ENCODE measurements at places on chromosomes 11 and 22.

DNA sequence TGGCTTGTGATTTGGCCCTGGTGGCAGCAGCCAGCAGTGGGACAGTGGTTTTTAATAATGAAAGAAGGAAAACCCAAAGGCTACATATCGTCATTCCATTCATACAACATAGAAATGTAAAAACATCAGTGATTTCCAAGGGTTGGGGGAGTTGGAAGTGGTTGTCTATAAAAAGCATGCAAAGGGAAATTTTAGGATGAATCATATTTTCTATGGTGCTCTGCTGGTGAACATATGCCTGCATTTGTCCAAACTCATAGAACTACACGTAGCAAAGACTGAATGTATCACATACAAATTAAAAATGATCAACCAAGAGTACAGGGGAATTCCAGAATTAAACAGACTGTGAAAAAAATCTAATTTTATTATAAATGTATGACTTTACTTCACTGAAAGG, 11.1 kb downstream of the OR5B3 start:
- no peak for DNase-seq

DNA sequence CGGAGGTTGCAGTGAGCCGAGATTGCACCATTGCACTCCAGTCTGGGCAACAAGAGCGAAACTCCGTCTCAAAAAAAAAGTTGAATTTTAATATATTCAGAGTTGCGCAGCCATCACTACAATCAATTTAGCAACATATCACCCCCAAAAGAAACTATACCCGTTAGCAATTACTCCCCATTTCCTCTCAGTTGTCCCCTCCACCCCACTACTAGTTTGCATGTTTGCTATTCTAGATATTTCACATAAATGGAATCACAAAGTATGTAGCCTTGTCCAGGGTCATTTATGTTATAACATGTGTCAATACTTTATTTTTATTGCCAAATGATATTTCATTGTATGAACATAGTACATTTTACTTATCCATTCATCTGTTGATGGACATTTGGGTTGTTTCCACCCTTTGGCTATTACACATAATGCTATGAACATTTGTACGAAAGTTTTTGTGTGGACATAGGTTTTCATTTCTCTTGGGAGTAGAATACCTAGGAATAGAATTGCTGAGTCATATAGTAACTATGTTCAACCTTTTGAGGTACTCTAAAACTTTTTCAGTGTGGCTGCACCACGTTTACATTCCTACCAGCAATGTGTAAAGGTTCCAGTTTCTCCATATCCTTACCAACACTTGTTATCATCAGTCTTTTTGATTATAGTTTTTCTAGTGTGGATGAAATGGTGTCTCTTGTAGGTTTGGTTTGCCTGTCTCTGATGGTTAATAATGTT, 2.2 kb downstream of the ZNF143 start:
- DNase-seq = no peak

DNA sequence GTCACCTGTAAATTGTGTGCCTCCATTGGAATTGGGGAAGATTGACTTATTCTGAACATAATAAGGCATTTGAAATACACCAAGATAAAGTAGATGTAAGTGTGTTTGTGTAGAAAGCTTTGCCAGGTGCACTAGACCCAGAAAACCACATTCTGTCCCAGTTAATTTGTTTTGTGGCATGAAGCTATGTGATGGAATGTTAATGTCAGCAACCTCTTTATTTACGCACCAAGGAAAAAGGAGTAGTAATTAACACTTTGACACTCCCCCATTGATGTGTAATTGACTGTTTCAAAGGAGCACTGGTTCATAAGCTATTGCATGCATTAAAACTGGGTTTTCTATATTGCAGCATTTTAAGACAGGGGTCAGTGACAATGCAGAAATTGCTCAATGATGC, 14.3 kb downstream of the EIF3M start:
- DNase-seq = no peak

DNA sequence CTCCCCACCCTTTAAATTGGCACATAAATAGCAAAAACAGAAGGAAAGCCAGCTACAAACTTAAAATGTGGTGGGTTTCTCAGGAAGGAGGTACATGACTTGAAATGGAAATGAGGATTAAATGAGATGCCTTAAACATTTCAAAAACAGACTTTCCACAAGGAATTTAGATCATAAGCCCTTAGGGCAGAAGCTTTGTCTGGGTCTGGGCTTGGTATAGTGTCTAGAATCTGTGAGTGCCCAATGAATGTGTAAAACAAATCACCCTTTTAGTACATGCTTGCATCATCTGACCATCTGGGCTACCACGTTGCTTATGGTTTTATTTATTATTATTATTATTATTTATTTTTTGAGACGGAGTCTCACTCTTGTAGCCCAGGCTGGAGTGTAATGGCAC, 37.1 kb upstream of the CREB3L1 start:
- DNase-seq = no peak

DNA sequence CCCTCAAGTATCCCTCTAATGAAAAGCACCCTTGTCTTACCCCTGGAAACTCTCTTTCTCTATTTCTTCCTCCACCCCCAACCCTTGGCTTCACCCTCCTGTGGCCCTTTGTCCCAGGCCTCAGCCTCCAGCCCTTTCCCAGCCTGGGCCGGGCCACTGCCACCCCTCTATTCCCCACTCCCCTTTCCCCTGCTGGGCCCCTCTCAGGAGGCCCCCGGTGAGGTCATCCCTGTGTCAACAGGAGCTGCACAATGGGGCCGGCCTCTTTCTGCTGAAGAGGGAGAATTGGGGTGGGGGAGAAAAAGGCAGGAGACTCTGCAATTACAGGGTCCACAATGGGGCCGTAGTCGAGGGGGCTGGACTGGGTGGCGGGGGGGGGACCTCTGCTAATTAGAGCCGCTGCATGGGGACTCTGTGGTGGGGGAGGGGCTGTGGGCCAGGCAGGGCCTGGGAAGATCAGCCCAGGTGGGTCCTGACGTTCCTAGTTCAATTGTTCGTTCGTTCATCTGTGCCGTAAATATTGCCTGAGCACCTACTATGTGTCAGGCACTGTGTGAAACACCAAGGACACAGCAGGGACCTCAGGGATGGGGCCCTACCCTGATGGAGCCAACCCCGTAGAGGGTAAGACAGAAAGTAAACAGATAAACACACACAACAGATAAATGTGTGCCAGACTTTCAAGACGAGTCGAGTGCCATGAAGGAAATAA, 18.5 kb upstream of the MPPED1 start:
- DNase-seq = no peak

- no peak for DNase-seq
These were observed 142.7 kb upstream of the CTSC start for GRCh38 chr11:88480223-88480622.

GRCh38 chr11:85483861-85484260, 143.3 kb downstream of the DLG2 start:
- DNase-seq = no peak

DNA sequence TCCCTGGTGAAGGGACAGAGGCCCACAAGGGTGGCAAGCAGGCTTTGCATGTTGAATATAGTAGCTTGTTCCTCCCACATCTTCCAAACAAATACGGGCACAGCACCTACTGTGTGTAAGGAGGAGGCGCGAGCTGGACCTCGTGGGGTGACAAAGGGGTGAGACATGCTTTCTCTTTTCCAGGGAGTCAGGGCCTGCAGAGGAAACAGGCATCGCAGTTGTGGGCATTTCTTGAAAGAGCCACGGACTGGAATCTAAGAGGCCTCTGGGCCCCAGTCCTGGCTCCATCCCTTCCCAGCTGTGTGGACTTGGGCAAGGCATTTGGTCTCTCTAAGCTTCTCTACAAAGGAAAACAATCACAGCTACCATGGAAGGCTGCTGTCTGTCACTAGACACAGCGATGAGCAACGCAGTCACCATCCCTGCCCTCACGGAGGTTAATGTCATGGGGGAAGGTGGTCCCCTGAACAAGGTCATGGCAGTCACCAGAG, 13.0 kb upstream of the CDC42EP1 start:
- no peak for DNase-seq

- DNase-seq = peak; percentile 10
These were observed 147.3 kb downstream of the FEZ1 start for GRCh38 chr11:125348674-125349309.

DNA sequence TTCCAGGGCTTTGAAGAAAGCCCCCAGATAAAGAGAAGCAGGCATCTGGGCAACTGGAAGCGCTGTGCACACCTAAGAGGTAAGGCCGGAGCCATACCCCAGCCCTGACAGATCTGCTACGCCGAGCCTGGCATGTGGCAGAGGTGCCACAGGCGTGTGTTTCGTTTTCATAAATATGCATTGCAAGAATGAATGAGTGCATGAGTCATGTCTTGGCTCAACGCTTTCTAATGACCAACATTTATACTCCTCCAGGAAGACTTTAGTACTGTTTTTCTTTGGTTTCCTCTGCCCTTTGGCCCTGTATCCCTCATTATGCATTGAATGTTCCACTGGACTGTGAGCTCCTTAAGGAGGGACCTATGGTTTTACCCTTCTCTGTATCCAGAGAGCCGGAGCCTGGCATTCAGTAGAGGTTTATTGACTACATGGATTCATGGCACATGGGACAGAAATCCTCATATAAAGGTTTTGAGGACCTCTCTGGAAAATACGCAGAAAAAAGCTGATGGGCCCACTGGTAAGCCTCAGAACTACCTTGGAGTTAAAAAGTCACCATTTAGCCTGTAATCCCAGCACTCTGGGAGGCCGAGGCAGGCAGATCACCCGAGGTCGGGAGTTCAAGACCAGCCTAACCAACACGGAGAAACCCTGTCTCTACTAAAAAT, 38.9 kb upstream of the CSNK2A3 start:
- DNase-seq = no peak

- DNase-seq = no peak
These were observed 14.5 kb downstream of the ART5 start for GRCh38 chr11:3627291-3627690.

GRCh38 chr22:49237703-49238102, 590.0 kb downstream of the BRD1 start:
- no peak for DNase-seq

DNA sequence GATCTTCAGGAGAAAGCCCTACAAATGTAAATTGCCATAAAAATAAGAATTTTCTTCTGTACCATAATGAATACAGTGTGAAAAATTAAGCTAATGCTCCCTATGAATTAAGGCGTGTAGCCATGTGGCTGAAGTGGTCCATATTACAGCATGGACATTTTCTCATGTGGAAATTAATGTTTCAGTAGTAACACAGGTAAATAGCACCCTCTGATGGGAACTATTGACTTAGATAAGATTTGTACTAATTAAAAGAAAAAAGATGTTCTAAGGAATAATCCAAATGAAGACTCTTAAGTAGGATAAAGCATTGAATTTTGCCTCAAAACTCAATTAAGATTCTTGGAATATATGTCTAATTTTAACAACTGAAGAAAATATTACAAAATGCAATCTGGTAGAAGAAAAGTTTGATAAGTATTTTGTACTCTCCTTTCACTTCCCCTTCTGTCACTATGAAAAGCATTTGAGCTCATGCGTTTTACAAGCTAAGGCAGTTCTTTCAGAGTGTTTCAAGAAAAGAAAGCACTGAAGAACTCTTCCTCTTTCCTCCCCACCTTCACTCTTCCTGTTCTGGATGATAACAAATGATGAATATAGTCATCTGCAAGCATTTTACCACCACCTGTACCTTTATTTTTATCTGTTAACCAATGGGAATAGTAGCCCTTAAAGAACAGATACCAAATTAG, 9.9 kb upstream of the OR8D2 start:
- no peak for DNase-seq

GRCh38 chr11:120830085-120830620, 193.7 kb upstream of the TBCEL start:
- DNase-seq = no peak

DNA sequence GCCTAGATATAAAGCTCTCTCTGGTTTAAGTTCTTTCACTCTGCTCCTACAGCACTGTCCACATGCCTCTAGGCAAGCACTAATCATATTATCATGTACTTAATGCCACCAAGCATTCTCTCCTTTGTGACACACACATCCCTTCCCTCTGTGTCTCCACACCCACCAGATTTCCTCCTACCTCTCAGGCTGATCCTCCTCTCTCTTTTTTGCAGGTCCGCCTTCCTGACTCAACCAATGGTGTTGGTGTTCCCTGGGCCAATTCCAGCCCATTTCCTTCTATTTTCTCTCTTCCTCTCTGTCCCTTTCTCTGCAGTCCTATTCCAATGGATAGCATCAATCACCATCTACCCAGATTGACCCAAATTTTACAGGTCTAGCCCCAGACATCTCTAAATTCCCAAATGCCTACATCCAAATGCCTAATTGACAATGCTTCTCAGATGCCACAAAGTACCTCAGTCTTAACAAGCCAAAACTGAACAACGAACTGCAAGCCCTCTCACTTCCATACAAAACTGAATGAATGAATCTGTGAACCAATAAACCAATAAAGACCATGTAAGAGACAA, 504 bp upstream of the ZNF215 start:
- no peak for DNase-seq

GRCh38 chr11:7467652-7468051, 17.7 kb upstream of the OLFML1 start:
- no peak for DNase-seq

GRCh38 chr11:17563961-17564686, 17.1 kb downstream of the OTOG start:
- DNase-seq = no peak

DNA sequence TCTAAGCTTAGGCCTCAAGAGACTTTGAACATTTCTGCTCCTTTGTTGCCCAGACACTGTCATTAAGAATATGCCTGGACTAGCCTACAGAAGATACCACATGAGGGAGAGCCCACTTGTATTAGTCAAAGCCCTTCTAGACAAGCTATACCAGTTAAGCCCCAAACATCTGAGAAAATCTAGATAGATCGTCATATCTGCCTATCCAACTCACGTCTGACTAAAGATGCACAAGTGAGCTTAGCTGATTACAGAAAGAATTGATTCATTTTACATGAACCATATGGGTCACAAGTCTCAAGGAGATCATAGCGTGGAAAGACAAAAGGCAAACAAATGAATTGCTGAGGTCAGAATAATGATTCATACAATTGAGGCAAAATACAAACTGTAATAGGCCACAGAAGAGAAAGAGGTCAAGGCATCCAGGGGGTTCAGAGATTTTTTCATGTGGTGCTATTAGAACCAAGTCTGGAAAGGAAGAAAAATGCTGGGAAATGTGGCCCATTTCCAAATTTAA, 1155.5 kb upstream of the TENM4 start:
- no peak for DNase-seq

DNA sequence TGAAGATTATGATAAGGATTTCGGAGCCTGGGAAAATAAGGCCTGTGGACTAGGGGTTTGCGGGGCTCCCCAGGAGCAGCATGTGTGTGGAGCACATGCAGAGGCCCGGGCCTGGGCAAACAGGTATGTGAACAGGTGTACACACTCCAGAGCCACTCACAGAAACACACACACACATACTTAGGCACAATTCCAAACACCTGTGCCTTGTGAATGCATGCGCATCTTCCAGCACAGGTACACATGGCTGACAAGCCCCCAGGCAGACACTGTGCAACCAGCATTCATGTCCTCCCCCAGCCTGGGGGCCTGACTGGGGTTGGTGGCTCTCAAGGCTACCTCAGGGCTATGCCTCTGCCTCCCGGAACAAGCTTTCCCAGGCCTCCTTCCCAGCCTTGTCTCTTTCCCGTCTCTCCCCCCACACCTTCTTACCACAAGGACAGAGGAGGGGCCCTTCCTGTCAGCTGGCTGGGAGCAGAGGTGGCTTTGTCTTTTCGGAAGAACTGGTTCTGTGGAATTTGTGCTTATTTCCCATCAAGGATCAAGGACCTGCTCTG, 2.6 kb upstream of the P2RY6 start:
- no peak for DNase-seq

GRCh38 chr11:95547186-95547585, 242.4 kb downstream of the FAM76B start:
- no peak for DNase-seq

- DNase-seq = no peak
These were observed 32.5 kb downstream of the ALX4 start for GRCh38 chr11:44277196-44278090.

Data from stimulated activated CD8-positive, alpha-beta memory T cell treated with anti-CD3 and anti-CD28 coated beads, Interleukin-15, amount 100 ng/mL, for 24 hours (primary cell).